ENCODE measurements at places on chromosomes 5 and 9.

DNA sequence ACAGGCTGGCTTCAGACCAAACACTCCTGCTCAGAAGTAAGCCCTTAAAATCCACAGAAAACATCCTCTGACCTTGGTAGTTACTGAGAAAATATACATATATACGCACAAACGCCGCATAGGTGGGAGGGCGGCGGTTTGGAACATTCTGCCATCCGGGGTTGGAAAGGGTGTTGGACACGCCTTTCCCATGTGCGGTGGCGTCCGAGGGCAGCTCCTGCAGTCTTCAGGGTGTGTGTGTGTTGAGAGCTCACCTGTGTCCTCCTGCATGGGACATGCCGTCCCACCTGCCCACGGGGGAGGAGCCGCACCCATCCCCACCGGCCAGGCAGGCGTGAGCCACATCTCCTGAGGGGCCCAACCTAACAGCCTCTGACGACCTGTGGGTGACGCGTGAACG, 28.2 kb downstream of the SLC9A3 start:
- no peak for DNase-seq

- DNase-seq, result no peak
Measured at GRCh38 chr5:14292766-14293658, 149.9 kb downstream of the TRIO start.

- no peak for DNase-seq
Measured at GRCh38 chr9:69104830-69105527, 69.1 kb upstream of the TJP2 start.

GRCh38 chr9:28956116-28956880, 1383.0 kb upstream of the C9orf72 start:
- DNase-seq, result no peak

DNA sequence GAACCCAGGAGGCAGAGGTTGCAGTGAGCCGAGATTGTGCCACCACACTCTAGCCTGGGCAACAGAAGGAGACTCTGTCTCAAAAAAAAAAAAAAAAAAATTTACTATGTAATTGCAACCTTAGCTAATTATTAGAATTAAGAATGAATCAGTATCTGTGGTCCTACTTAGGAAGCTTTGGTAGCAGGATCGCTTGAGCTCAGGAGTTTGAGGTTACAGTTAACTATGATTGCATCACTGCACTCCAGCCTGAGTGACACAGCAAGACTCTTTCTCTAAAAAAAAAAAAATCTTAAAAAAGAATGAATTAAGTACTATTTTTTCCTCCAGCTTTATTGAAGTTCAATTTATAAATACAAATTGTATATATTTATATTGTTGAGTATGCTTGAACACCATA, 16.7 kb downstream of the NDUFAF2 start:
- peak; percentile 56 for DNase-seq

DNA sequence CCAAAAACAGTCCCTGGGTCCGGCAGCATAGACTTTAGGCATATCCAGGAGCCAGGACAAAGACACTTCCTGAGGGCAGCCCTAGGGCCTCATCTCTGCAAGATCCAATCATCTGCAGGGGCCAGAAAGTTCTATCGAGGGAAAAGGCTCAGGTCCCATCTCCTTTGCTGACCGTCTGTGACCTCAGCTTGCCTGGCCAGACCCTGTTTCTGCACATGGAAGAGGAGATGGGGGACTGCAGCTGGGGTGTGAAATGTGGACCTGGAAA, 51.0 kb upstream of the FCN1 start:
- DNase-seq, result no peak

DNA sequence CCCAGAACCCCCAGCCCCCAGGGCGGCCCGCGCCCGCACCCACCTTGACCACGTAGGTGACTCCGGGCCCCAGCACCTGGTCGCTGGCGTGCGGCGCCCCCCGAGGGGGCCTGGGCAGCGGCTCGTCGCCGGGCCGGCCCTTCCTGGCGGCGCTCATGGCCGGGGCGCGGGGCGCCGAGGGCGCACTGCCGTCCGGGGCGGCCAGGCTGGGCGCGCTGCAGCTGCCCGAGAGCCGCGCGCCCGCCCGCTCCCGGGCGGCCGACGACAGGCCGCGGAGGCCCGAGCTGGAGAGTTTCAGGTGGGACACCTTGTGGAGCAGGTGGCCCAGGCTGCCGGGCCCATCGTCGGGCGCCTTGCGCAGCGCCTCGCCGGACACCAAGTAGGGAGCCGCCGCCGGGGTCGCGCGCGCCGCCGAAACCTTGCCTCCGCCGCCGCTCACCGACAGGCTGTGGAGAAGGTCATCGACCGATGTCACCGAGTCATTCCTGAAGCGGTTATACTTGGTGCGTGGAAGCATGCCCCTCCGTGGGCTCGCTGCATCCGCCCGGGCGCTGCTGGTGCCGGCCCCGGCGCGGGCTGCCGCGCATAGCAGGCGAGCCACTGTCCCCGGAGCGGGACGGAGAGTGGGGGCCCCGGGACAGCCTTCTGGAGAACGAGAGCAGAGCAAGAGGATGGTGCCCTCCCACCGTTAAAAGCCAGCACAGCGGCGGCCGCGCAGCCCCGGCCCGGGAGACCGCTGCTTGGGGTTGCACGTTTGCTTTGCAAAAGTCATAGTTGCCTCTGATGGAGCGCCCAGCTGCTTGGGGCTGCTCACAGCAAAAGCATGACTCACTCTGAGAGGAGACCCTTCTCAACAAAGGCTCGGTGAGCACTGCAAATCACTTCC, at the start of gene SHC3:
SHC3 (minus strand) TSS at position 875 of the 886 bp plus-strand sequence; CDS start at position 517, 358 bp downstream.
- DNase-seq, result no peak

DNA sequence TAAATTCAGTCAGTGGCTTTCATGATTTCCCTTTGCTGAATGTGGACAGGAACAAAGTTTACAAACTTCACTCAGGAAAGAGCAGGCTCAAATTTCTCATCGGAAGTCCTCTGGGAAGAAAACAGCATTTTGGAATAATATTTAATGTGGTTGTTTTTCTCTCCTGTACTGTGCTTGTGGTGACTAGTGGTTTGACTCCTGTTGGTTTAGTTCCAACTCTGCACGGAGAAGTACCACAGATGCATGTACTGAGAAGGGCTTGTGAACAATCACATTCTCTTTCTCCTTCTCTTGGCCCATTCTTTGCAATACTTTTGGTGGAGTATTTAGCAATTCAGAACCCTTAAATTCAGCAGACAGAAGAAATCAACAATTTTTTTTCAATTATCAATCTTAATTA, 13.3 kb downstream of the MPDZ start:
- DNase-seq, result no peak

DNA sequence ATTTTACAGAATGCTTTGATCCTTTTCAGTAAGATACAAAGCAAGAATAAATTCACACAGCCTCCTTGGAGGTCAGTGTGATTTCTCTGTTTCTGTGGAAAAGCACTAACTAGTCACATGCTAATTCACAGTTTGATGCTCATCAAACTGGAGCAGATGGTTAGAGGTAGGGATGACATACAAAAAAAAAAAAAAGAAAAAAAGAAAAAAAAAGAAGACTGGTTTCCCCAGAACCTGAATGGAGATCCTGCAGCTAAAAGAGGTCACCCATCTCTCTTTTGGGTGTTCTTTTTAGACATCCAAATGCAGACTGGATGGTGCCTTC, 123.7 kb upstream of the ANKRD55 start:
- DNase-seq, result no peak

DNA sequence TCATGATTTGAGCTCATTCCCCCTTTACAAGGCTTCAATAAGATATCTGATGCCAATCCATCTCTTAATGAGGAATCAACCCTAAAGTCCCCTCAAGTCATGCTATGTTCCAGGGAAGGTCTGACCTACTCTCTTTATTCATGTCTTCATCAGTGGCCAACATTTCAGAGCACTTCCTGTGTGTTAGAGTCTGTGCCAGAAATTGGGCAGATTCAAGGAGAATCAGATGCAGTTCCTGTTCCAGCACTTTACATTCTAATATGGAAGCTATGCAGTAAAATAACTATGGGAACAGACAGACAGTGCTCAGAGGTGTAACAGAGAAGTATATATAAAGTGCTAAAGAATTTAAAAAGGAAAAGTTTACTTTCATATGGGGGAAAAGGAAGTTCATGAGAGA, 193.4 kb upstream of the NR4A3 start:
- peak; percentile 22 for DNase-seq

GRCh38 chr5:97136475-97136874, 5.9 kb downstream of the LIX1 start:
- peak; percentile 39 for DNase-seq

DNA sequence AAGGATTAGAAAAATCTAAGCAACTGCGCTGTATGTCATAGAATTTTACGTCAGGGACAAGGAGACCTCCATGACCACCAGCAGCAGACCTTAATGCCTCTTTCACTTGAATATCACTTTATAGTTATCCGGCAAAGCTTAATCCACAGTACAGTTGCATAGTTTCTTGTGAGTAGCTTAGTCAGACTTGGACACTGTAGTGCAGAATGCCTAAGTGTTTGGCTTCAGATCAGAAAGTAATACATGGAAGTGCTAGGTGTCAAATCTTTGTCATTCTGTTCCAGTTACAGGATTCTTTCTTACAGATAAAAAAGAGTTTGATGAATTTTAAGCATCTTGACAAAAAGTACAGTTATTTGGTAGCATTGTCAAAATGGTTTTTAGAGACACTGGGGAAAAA, 239.9 kb upstream of the PAPPA start:
- no peak for DNase-seq

GRCh38 chr5:173055042-173055721, 970 bp upstream of the CREBRF start:
- DNase-seq, result no peak

DNA sequence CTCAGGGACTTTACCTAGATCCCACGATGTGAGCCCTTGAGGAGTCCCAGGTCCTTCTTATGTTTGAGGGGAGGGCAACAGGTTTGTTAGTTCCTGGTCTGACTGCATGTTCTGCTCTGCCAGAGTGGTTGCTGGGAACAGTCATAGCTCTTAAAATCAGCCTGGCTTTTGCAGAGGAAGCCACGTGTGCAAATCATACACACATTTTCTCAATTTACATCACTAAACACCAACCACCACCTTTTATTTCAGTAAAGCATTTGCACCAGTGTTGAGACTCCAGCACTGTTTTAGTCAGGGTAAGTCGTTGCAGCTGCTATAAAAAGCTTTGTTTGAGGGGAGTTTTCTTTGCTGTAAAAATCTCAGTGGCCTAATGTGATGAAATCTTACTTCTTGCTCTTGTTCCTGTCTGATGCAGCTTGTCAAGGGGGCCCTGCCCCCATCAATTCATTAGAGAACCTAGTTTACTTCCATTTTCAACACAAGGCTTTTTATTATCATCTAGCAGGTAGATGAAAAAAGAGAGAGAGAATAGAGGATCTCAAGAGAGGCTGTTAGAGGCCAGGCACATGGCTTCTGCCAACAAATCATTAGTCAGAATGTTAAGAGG, 70.3 kb upstream of the VCAN start:
- no peak for DNase-seq

GRCh38 chr5:20570486-20570885, 582.5 kb upstream of the CDH18 start:
- no peak for DNase-seq

- no peak for DNase-seq
Measured at GRCh38 chr9:137456864-137457405, 2.2 kb downstream of the NSMF start.

DNA sequence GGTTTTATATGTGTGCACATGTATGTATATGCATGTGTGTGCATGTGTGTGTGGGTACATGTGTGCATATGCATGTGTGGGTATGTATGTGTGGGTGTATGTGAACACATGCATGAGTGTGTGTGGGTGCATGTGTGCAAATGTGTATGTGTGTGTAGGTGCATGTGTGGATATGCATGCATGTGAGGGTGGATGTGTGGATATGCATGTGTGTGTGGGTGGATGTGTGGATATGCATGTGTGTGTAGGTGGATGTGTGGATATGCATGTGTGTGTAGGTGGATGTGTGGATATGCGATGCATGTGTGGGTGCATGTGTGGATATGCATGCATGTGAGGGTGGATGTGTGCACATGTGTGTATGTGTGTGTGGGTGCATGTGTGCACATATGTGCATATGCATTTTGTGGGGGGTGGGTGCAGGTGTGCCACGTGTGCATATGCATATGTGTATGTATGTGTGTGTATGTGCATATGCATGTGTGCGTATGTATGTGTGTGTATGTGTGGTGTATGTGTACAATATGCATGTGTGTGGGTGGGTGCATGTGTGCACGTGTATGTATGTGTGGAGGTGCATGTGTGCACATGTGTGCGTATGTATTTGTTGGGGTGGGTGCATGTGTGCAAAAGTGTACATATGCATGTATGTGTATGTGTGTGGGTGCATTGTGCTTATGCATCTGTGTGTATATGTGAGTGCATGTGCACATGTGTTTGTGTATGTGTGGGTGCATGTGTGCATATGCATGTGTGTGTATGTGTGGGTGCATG, 144.2 kb downstream of the GAS1 start:
- DNase-seq, result no peak

DNA sequence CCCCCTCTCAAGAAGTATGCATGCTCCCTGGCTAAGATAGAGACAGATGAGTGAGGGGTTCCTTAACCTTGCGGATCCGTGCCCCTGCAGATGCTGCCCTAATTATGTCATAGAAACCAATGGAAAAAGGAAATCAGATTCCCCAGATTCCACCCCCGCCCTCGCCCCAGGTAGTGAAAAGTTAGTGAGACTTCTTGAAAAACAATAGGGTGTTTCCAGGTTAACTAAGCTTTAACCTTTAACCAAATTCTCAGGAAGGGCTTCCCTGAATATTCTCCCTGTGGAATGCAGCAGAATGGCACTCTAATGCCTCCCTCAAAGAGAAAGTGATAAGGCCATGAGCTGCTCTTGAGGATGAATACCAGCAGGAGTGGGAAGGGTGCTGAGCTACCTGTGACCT, 116.0 kb upstream of the RANBP3L start:
- DNase-seq, result no peak

DNA sequence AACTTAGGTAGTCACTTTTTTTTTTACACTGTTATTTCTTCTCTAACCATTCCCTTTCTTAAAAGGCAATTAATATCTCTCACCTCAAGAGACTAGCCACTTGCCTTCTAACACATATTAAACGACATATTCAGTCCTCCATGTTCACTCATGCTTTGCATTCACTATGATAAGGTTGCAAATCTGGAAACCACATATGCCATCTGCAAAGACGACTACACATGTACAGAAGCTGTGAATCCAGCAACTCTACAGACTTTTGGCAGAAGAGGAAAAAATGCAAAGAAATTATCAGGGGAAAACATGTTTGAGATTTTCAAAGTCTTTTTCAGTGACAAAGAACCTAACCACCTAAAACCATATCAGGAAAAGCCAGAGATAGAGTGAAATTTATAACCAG, 112.1 kb downstream of the EPB41L4A start:
- DNase-seq, result no peak

GRCh38 chr5:141560725-141561483, 57.9 kb downstream of the DIAPH1 start:
- no peak for DNase-seq

GRCh38 chr9:126986506-126986951, 71.9 kb downstream of the RALGPS1 start:
- DNase-seq, result no peak
